ENCODE measurements at places on chromosomes 7 and 10.

- DNase-seq = no peak
Measured at GRCh38 chr10:23754941-23755340, 316.1 kb downstream of the OTUD1 start.

GRCh38 chr10:2202401-2202800, 465.1 kb upstream of the ADARB2 start:
- DNase-seq = no peak

DNA sequence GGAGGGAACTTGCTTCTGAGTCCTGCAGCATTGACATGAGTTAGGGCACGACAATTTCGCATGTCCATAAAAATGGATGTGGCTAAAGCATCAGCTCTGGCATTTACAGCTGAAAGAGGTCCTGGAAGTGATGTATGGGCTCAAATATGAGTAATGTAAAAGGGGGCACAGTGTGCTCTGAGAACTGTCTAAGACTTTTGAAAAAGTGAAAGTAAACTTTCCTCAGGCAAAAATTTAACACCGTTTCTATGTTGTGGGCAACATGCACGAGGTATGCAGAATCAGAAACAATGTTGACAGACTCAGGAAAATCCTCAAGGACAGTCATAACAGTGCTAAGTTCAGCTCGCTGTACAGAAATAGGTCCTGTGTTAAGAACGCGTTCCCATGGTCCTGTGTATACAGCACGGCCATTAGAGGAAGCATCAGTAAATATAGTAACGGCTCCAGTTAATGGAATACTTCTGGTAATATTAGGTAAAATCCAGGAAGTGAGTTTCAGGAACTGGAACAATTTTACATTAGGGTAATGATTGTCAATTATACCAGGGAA, 37.9 kb upstream of the AKR1C2 start:
- DNase-seq = no peak

DNA sequence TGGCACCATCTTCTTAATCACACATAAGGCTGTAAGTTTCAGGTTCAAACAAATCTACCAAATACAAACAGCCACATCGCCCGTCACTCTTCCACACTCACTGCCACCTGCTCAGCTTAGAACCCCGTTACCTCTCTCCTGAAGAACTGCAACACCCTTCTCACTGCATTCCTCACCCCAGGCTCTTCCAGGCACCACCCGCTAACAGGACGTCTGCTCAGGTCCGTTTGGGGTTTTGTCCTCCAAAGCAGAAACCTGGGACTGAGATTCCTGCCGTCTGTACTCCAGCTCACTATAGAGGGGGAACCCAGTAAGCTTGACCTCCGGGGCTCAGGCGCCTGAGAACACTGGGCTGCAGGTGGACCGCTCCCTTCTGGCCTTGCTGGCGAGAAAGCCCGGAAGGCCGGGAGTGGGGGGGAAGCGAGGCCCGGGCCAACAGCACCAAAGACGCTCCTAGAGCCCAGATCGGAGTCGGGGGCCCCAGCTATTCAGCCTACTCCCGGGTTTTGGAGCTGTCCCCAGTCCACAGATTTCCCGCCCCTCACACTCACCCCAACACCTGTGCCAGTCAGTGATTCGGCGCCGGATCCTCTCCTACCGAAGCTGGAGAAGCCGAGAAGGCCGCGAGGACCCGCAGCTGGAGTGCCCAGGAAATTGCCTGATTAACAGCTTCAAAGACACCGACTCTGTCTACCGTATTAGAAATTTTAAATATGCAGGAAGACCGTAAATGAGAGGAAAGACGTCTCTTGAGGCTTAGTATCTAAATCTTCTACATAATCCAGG, at the start of gene AP3M1:
TSS of gene AP3M1 (minus strand) at position 625 of the 786 bp plus-strand sequence. CDS start 12,449 bp downstream, outside the sequence.
- DNase-seq = no peak

Data from fibroblast of gingiva (primary cell).